ENCODE measurements at places on chromosomes 3 and 15. TPM values are rescaled to one million over a fixed set of nuclear protein-coding genes. Genes with fewer than 3 reads are reported as not detected.

Gene GOLGA8M
- total RNA-seq: 4.4 TPM

DNA sequence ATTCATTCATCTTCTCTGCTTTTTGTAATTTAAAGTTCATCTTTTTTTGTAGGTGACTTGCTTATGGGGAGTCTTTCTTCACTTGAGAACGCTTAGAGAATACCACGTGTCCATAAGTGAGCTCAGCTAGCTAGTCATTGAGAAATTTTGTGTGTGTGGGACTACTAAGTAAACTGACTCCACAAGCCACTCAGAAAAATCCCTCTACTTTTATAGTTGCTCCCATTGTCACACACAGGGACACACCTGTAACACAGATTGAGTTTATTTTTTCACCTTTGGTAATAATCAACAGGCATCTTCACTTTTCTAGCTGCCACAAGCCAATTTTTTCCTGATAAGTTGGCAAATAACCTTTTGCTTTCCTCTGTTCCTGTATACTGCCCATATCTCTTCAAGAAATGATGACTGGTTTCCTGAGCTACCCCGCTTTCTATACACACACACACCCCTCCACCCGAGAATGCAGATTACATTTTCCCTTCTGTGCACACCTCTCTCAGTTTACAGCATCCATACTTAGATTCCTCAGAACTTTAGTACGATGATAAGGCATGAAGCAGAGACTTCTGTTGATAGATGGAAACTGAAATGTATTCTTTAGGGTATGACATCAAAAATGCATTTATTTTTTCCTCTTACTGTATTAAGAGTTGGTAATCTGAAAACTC is 4.6 kb downstream of the TSC22D2 start:
- peak overlapping the region; percentile 58 for H3K27ac ChIP-seq
- peak overlapping the region; percentile 91 for H3K4me3 ChIP-seq
- peaks cover 1% of the 10 kb centered on the region for H3K27me3 ChIP-seq
- peak; percentile 41 for DNase-seq

Gene VEPH1
- total RNA-seq: not detected

- peaks cover 12% of the 10 kb centered on the region for H3K36me3 ChIP-seq
- H3K27ac ChIP-seq: no peak overlapping the region
- H3K4me1 ChIP-seq: no peaks in the 10 kb centered on the region
- no peak for DNase-seq
- no peak overlapping the region for H3K4me3 ChIP-seq
- no peaks in the 10 kb centered on the region for H3K27me3 ChIP-seq
These were observed 31.4 kb upstream of the TKT start for GRCh38 chr3:53287131-53287629.

- H3K4me3 ChIP-seq: no peak overlapping the region
- no peaks in the 10 kb centered on the region for H3K27me3 ChIP-seq
- DNase-seq: no peak
- no peak overlapping the region for H3K27ac ChIP-seq
- no peaks in the 10 kb centered on the region for H3K36me3 ChIP-seq
These were observed 652.3 kb upstream of the KCNMB2 start for GRCh38 chr3:177883957-177884356.

- H3K27me3 ChIP-seq: no peaks in the 10 kb centered on the region
- H3K27ac ChIP-seq: no peak overlapping the region
- H3K4me3 ChIP-seq: no peak overlapping the region
- no peaks in the 10 kb centered on the region for H3K4me1 ChIP-seq
- H3K36me3 ChIP-seq: no peaks in the 10 kb centered on the region
- DNase-seq: no peak
These were observed 236.8 kb downstream of the CACNA2D3 start for GRCh38 chr3:54358969-54359694.

Gene RASGRP1
- 202 TPM for total RNA-seq

Gene OR5K2
- not detected for total RNA-seq

DNA sequence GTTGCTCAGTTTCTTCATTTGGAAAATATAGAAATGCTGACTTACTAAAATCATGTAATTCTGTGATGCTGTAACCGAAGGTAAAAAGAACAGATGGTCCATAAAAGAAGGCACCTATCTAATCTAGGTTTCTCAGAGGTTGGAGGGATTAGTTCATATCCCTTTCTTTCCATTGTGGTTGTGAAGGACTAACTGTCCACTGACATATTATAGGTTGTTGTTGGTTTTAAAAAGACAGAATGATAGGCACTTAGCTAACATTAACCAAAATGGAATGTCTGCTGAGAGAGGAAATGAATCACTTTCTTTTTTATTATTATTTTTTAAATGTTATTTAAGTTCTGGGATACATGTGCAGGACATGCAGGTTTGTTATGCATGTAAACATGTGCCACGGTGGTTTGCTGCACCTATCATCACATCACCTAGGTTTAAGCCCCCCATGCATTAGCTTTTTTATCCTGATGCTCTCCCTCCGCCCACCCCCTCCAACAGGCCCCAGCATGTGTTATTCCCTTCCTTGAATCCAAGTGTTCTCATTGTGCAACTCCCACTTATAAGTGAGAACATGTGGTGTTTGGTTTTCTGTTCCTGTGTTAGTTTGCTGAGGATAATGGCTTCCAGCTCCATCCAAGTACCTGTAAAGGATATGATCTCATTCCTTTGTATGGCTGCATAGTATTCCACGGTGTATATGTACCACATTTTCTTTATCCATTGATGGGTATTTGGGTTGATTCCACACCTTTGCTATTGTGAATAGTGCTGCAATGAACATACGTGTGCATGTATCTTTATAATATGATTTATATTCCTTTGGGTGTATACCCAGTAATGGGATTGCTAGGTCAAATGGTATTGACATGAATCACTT is 45.8 kb downstream of the ALDH1A2 start:
- peaks cover 1% of the 10 kb centered on the region for H3K36me3 ChIP-seq
- H3K4me3 ChIP-seq: no peak overlapping the region
- DNase-seq: no peak
- H3K27ac ChIP-seq: no peak overlapping the region
- H3K4me1 ChIP-seq: no peaks in the 10 kb centered on the region

DNA sequence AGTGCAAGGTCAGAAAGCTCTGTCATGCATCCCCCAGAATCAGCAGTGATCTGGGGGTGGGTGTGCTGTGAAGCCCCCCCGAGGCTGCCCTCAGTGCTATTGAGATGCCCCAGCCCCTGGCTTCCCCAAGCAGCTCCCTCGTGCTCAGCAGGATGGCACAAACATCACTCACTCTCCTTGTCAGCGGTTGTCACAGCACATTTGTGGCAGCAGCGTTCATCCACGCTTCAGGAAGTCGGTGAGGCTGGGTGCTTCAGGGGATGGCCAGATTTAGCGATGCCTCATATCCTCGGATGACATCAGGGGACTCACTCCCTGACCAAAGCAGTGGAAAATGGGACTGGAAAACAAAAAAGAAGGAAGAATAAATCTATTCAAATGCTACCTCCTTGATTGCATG is 54.4 kb upstream of the SLC6A11 start:
- H3K36me3 ChIP-seq: no peaks in the 10 kb centered on the region
- DNase-seq: no peak
- H3K4me3 ChIP-seq: no peak overlapping the region
- no peak overlapping the region for H3K27ac ChIP-seq

Gene DUOX2
- total RNA-seq: not detected

DNA sequence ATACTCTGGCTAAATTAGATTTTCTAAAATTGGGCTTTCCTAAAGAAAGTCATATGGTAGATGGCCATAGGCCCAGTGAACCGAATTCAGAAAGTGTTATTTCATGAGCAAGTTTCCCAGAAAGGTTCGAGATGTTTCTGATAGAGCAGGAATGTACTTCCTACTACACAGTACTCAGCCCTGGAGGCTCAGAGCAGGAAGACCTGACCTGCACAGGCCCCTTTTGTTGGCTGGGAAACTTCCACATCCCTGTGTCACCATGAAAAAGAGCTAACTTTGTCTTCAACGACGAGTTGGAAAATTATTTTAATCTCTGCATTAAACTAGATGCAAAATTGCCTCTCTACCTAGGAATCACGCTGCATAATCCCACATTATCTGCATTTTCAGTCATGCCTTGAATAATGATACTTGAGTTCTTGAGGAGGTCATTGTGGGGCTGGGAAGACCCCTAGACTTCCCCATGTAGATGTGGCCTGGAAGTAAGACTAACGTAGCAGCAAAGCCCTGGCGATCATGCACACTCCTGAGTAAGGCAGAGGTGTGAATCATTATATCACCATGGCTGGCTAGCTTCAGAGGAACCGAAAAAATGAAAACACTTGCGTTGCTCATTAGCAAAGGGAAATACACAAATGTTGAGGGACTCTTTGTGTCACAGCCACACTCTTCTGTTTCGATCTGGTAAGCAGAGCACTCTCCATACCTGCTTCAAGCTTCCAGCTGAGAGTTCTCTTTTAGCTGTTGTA is 47.1 kb downstream of the CMTM7 start:
- DNase-seq: peak; percentile 56
- no peaks in the 10 kb centered on the region for H3K27me3 ChIP-seq
- peak overlapping the region; percentile 45 for H3K4me3 ChIP-seq

Measured in activated CD8-positive, alpha-beta memory T cell treated with anti-CD3 and anti-CD28 coated beads, Interleukin-2, amount 10 ng/mL, durations not matched to agents 7 days and 5 days (primary cell).